ENCODE measurements at places on chromosomes 3 and 15.

DNA sequence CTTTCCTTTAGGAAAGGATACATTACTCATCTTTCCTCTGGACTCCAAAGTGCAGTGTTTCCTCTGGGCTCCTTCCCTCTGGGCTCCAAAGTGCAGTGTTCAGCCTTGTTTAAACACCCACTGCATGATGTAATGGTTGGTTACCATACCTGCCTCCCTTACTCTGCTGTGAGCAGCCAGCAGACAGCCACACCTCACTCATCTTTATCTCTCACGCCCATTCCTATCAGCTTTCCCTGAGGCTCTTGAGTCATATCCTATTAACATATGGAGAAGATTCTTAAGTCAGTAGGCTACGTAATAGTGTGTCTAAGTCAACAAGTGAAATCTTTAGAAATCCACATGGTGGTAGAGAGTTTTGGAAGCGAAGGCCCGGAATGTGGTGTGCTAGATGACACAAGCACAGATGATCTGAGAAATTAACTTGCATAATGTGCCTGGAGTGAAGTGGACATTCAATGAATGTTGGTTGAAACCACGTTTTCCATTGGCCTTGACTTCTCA, 97.2 kb upstream of the CTNNB1 start:
- DNase-seq, result no peak

- peak; percentile 28 for DNase-seq
These were observed 40.0 kb upstream of the TRH start for GRCh38 chr3:129934234-129935123.

DNA sequence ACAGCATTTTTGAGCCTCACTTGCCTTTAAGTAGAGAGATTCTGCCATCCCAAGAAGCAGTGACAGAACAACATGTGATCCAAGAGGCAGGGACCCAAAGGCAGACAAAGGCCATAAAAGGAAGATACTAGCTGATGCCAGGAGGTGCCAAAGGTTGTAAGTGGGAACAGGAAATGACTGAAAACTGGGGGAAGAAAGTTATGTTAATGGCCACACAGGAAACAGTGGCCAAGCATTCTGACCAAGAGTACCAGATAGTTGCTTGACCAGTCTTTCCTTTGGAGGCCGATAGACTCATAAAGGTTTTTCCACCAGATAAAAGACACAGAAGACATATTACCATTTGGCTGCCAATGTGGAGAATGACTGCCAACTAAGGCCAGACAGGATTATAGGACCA, 274.5 kb upstream of the PEX5L start:
- DNase-seq, result no peak

DNA sequence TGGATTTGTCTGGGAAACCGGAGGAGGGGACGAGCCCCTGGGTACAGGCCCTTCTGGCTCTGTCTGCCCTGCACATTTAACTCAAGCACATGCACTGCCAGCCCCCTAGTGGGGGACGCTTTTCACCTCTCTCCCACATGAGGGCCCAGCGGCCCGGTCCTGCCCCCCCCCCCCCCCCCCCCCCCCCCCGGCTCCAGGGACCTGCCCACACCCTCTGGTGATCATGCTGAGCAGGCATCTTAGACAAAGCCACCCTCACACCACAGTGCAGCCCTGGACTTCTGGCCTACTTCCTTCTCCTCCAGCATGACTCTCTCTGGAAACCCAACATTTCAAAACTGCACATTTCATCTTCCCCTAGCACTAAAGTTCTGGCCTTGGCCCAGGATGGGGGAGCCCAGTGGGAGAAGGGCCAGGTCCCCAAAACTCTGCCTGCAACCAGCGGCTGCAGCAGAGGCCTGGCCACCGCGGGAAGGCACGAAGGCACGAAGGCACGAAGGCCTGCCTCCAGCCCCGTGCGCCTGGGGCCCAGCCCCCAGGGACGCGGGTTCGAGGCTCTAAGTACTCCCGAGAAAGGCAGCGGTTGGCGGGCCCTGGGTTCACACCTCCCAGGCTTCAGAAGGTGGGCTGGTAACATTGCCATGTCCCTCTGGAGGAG, 14.1 kb downstream of the KLF15 start:
- DNase-seq, result no peak

DNA sequence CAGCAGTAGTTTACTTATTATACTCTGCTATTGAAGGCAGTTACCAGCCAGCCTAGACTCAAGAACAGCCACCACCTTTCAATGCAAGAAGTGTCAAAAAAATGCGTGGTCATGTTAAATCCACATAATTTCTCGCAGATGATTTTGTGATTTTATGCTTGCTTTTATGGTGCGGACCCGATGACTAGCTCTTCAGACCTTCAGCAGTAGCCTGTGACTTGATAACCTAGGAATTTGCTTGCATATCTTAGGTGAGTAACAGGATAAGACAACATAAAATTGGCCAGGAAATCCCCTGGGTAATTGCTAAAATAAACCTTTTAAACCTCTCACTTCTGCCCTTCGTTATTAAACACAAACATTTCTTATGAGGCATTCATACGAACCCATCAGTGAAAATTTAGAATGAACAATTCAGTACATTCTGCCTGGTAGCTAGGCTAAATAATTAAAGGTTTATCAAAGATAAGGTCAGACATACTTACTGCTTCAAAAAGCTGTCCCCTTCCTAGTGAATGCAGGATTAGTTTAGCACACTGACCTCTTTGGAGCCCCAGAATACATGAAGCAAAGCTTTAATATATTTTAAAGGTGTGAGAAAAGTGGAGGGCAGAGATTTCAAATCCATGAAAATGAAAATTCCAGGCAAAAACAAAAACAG, 798.8 kb downstream of the OTOL1 start:
- DNase-seq, result no peak

GRCh38 chr15:45648521-45649200, 13.8 kb downstream of the SQOR start:
- no peak for DNase-seq

DNA sequence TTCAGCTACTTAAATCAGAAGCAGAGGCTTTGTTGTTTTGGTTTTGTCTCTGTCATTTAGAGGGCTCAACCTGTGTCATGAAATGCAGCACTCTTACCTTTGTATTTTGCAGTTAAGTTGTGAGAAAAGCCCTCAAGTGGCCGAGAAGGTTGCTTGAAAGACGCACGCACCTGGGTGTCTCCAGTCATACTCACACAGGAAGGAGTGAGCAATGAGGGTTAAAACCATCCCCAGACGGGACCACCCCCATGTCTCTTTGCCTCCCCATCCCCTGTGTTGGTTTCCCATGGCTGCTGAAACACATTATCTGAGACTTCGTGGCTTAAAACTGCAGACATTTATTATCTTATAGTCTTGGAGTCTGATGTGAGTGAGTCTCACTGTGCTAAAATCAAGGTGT, 376.1 kb upstream of the CFAP20DC start:
- peak; percentile 39 for DNase-seq

GRCh38 chr3:52372822-52373504, 56.8 kb downstream of the DNAH1 start:
- DNase-seq, result peak; percentile 23

- DNase-seq, result no peak
These were observed 8.2 kb upstream of the TIMMDC1 start for GRCh38 chr3:119490153-119490552.

- DNase-seq, result no peak
These were observed 221.1 kb upstream of the THBS1 start for GRCh38 chr15:39359771-39360170.

DNA sequence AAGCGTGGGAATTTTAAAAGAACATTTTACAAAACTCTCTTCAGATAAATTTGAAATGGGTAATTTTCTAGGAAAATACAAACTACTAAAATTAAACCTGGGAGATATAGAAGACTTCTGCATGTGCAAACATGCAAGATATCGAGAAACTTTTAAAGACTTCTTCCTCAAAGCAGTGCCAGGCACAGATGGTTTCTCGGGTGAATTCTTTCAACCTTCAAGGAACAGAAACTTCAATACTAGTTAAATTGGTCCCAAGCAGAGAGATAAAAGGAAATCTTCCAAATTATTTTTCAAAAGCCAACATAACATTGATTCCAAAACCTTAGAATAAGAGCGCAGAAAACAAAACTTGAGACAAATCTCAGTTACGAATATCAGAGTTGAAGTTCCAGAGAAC, 732.7 kb downstream of the PDCD6IP start:
- no peak for DNase-seq

- no peak for DNase-seq
These were observed 316.7 kb upstream of the RORA start for GRCh38 chr15:61545763-61546162.

DNA sequence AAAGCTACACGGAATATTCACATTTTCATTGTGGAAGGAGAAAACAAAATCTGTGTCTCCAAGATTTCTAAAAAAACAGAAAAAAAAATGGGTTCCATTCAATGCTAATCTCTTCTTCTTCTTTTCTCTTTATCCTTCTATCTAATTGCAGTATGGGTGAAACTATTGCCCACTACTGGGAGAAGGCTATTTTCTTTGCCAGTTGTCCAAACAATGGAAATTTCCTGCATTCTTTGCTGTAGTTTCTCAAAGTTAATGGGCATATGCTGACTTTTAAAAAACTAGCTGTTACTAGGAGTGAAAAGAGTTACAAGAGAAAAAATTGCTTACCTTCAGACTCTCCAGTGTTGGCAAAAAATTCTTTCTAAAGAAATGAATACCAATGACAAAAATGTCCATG, 179.3 kb upstream of the ANKRD28 start:
- DNase-seq, result no peak

GRCh38 chr3:184169896-184170875, 4.5 kb upstream of the AP2M1 start:
- DNase-seq, result no peak

DNA sequence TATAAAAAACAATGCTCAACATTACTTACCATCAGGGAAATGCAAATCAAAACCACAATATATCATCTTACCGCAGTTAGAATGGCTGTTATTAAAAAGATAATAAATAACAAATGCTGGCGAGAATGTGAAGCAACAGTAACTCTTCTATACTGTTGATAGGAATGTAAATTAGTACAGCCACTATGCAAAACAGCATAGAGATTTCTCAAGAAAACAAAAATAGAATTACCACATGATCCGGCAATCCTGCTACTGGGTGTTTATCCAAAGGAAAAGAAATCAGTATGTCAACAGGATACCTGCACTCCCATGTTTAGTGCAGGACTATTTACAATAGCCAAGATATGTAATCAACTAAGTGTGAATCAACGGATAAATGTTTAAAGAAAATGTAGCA, 48.1 kb downstream of the ADAM10 start:
- DNase-seq, result no peak

DNA sequence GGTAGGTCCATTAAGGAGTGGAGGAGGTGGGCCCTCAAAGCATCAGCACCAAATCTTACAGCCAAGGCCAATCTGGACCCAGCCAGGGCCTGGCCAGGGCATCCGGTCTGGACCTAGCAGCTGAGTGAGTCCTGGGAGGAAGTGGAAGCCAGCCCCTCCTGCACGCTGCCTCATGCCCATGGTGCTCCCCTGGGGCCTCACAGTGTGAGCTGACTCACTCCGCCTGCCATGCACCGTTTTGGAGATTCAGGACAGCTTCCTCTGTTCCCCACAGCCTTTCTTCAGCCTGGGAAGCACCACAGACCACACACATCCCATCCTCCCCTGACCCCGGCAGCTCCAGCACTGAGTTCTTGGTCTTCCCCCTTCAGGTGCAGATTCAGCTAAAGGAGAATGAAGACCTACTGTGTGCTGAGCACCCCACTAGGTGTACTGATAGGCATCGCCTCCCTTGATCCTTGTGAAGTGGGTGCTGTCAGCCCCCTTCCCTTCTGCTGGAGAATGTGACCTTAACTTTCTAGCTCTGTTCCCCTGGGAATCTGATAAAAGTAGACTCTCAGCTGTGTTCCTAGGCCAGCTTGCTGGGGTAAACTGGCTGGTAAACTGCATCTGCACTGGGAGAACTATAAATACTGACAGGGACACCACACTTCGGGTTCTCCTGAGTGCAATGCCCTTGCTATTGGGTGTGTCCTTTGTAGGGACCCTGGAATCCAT, 36.8 kb upstream of the SEC13 start:
- no peak for DNase-seq

- DNase-seq, result no peak
These were observed 288.3 kb downstream of the CNTN6 start for GRCh38 chr3:1380926-1381646.

DNA sequence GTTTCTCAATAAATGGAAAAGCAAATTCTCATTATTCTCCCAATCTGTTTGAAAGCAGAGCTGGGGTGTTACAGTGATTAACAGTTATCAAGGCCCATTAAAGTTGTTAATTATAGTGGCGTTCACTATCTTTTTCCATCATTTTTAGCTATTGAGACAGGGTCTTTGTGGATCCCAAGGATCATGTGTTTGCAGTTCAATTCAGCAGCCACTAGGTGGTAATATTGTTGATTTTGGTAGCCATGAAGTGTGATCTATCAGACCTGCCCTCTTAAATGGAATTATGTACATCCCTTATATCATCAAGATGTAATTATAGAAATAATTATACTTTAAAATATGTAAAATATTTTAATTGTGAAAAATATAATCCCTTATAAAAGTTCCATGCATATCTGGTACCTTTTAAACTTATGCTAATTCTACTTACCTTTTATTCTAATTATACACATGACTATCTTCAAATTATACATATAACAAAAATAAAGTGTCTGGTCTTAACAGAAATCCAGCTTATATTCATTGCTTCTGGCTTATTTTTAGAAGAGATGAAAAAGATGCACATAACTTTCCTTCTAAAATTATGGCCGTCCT, 126.4 kb downstream of the GREM1 start:
- no peak for DNase-seq

GRCh38 chr3:111956995-111957734, 21.7 kb upstream of the ABHD10 start:
- DNase-seq, result no peak

DNA sequence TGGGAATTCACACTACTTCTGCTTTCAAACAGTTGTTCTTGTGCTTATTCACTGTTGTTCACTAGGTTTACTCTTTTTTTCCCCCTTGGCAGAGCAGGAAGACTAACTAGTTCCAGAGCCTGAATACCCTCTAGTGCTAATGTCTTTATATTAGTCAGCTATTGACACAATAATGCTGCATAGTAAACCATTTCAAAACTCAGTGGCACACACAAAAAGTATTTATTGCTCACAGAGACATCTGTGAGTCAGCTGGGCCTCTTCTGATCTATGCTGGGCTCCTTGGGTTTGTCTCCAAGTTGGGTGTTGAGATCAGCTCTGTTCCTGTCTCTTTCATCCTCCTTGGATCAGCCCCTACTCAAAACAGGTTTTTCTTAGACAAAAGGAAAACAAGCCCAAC, 51.1 kb downstream of the RSRC1 start:
- DNase-seq, result no peak

Measured in activated CD8-positive, alpha-beta T cell treated with anti-CD3 and anti-CD28 coated beads, Interleukin-2, amount 10 ng/mL, durations not matched to agents 7 days and 5 days (primary cell).